Activated CD8-positive, alpha-beta memory T cell treated with anti-CD3 and anti-CD28 coated beads, Interleukin-2, amount 50 U/mL, for 4 hours (primary cell): ENCODE measurements at places on chromosomes 4 and X.

GRCh38 chr4:104206784-104207183 is 287.9 kb downstream of the CXXC4 start:
- DNase-seq: no peak

DNA sequence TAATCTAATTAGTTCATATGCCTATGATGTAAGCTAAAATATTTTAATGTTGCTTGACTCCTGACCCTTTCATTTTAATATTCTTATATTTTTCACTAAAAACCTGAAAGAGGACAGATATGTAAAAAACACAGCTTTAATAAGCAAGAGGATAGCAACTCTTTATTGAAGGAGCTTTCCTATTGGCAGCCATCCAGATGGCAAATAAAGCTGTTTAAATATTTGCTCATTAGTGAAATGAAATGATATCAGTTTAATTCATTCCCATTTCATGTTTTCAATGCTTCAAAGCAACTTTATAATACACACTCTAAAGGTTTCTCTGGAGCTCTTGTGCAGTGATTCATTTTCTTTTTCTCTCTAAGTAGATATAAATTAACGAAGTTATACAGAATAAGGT is 473.4 kb downstream of the PCDH7 start:
- no peak for DNase-seq

- no peak for DNase-seq
These were observed 11.3 kb upstream of the COX18 start for GRCh38 chr4:73080789-73081188.

GRCh38 chrX:133655275-133656265 is 240.3 kb upstream of the GPC4 start:
- DNase-seq: no peak

- DNase-seq: peak; percentile 47
These were observed 6.5 kb downstream of the ZNF185 start for GRCh38 chrX:152904151-152905080.

GRCh38 chr4:149466446-149466845 is 349.2 kb downstream of the IQCM start:
- DNase-seq: no peak

GRCh38 chr4:40886931-40887763 is 137.4 kb downstream of the NSUN7 start:
- no peak for DNase-seq

- no peak for DNase-seq
These were observed 69.1 kb downstream of the TET2 start for GRCh38 chr4:105215609-105216313.

GRCh38 chrX:40166582-40166981 is 68.8 kb upstream of the BCOR start:
- no peak for DNase-seq

DNA sequence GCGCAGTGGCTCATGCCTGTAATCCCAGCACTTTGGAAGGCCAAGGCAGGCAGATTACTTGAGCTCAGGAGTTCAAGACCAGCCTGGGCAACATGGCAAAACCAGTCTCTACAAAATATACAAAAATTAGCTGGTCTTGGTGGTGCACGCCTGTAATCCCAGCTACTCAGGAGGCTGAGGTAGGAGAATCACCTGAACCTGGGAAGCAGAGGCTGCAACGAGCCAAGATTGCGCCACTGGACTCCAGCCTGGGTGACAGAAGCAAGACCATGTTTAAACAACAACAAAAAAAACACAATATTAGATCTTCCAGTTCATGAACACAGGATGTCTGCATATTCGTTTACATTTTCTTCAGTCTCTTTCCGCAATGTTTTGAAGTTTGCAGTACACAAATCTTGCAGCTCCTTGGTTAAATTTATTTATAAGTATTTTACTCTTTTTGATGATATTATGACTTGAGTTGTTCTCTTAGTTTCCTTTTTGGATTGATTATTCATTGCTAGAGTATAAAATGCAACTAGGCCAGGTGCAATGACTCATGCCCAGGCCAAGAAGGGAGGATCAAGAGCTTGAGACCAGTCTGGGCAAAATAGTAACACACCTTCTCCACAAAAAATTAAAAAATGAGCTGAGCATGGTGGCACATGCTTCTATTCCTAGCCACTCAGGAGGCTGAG is 30.4 kb upstream of the ABCG2 start:
- no peak for DNase-seq

- no peak for DNase-seq
These were observed 426.2 kb upstream of the MAGEB2 start for GRCh38 chrX:29788991-29789699.

DNA sequence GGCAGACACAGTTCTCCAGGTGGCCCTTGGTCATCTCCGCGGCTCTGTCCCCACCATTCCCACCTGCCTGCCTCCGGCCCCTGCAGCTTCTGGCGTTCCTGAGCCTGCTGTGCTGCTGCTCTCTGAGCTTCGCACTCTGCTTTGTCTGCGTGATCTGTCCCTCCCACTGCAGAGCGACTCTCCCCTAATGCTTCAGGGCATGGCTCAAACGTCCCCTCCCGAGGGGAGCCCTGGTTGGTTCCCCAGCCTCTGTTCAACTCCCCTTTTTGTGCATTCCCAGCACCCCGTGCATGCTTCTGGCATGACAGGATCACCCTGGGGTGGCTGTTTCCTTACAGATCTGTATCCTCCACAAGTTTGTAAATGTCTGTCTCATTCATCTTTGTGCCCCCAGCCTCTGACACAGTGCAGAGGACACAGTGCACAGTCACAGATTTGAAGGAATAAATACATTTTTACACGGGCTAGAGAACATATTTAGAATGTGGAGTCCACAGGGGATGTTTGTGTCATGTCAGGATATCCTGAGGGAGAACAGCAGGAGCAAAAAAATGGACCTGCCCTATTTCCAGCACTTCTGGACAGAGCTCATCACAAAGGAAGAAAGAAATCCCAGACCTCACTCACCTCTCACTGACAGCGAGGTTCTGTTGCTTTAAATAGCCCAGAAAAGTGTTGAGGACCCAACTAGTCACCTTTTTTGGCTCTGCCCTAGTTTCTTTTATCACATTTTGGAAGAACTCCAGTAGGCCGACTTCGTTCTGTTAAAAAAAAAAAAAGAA is 72.6 kb downstream of the GATB start:
- DNase-seq: no peak

DNA sequence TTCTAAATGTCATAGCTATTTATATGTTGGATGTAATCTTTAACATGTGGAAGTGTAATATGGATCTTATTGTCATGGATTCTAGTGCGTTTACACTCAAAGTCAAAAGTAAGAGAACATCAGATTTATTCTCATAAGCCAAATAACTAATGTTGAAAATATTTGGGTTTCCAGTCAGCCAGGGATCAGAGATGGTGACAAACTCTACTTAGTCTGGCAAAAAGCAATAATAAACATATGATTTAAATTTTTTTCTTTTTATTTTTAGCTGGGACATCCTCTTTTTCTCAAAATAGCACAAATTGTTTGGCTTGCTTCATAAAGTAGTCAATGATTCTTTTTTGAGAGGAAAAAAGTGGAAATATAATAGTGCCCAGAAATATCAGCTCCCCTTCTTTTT is 392.3 kb downstream of the ARHGAP24 start:
- DNase-seq: no peak

- no peak for DNase-seq
These were observed 1884.7 kb upstream of the PCDH7 start for GRCh38 chr4:28835501-28835900.

DNA sequence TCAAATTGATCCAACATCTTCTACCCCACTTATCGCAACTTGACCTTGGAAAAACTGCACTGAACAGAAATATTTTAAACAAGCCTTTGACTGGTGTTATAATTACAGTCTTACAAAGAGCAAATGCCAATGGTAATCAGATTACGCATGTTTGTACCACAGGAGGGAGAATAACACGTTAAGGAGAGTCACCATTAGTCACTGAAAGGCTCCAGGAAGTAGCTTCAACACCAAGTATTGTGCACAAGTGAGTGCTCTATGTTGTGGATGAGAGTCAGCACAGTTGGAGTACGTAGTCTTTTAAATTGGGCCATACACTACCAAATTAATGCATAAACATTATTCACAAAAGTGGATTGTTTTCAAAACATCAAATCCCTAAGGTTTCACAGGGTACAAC is 1081.5 kb upstream of the TENM3 start:
- no peak for DNase-seq

- DNase-seq: no peak
These were observed 154.4 kb downstream of the SHROOM3 start for GRCh38 chr4:76589402-76589801.
